ENCODE measurements at places on chromosomes 5 and 9. TPM values are rescaled to one million over a fixed set of nuclear protein-coding genes. Genes with fewer than 3 reads are reported as not detected.

AGXT2 gene
- total RNA-seq = not detected

- no peak for DNase-seq
Measured at GRCh38 chr9:35518225-35518821, 28.4 kb downstream of the RUSC2 start.

DNA sequence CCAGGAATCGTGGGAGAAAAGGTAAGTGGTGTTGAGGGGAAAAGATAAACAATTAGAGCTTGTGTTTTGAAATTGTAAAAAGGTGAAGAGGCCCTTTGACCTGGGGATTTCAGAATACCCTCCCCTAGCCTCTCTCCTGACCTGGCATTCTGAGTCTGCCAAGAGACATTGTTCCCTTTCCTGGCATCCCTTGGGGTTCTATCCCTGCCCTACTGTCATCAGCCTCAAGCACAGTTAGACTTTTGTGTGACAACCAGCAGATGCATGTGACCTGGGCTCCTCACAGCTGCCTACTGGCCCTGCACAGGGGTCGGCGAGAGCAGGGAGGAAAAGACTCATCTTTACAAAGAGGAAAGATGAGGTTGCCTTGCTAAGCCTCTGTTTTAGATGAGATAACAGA lies 72.2 kb upstream of the ORM1 start:
- DNase-seq = no peak

TUBB4B gene
- total RNA-seq = 349 TPM

GRCh38 chr5:87825583-87825982 lies 412.9 kb upstream of the CCNH start:
- DNase-seq = no peak

DNA sequence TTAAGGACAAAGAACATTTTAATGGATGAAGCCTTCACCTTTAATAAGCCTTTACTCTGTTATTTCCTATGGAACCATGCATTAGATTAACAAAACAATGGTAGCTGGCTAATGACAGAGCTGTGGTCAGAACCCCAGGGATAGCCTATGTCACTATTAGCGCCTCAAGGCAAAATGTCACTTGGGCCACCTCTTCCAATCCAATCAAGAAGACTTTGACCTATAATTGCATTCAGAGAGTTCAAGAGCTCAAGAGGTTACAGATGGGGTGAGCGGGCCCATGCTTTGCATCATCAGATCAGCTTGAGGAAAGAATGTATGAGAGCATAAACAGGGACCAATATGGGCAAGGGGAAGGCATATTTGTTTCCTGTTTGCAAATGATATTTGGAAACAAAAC lies 425.1 kb downstream of the ARHGEF28 start:
- DNase-seq = no peak

GRCh38 chr9:131873335-131873734 lies 133.5 kb upstream of the RAPGEF1 start:
- no peak for DNase-seq

DNA sequence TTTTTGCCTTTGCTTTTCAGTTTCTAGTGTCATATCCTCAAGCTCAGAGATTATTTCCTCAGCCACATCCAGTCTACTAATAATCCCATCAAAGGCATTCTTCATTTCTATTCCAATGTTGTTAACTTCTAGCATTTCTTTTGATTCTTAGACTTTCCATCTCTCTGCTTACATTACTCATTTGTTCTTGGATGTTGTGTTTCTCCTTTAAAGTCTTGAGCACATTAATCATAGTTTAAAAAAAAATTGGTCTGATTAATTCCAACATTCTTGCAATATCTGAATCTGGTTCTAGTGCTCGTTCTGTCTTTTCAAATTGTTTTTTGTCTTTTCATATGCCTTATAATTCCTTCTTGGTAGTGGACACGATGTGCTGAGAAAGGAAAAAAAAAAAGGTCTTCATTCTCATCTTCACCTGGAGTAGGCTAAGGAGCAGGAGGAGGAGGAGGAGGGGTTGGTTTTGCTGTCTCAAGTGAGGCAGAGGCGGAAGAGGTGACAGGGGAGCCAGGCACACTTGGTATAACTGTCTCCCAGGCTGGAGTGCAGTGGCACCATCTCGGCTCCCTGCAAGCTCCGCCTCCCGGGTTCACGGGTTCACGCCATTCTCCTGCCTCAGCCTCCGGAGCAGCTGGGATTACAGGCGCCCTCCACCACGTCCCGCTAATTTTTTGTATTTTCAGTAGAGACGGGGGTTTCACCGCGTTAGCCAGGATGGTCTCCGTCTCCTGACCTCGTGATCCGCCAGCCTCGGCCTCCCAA lies 16.3 kb downstream of the PRXL2C start:
- no peak for DNase-seq

DNA sequence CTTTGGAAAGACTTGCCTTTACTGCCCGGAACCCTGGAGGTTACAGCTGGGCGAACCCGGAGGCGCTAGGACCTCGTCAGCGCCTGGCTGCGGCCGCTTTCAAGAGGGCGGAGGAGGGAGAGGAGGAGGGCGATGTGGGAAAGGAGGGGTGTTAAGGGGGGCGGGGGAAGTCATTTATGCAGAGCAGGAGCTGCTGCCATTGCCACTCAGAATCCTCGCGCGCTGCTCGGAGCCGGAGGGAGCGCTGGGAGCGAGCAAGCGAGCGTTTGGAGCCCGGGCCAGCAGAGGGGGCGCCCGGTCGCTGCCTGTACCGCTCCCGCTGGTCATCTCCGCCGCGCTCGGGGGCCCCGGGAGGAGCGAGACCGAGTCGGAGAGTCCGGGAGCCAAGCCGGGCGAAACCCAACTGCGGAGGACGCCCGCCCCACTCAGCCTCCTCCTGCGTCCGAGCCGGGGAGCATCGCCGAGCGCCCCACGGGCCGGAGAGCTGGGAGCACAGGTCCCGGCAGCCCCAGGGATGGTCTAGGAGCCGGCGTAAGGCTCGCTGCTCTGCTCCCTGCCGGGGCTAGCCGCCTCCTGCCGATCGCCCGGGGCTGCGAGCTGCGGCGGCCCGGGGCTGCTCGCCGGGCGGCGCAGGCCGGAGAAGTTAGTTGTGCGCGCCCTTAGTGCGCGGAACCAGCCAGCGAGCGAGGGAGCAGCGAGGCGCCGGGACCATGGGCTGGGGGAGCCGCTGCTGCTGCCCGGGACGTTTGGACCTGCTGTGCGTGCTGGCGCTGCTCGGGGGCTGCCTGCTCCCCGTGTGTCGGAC lies at the start of gene PCSK5:
PCSK5 (plus strand) TSS at position 202 of the 805 bp plus-strand sequence; CDS start at position 711, 509 bp downstream.
- peak; percentile 91 for DNase-seq

SLC1A3 gene
- total RNA-seq = 15.3 TPM

- no peak for DNase-seq
Measured at GRCh38 chr5:126846744-126847455, 70.0 kb downstream of the LMNB1 start.

ECM2 gene
- total RNA-seq = 0.24 TPM

- no peak for DNase-seq
Measured at GRCh38 chr9:98852961-98853360, 45.5 kb downstream of the GALNT12 start.

BARHL1 gene
- total RNA-seq = 0.14 TPM

CARD6 gene
- 1.4 TPM for total RNA-seq

GRCh38 chr5:178125253-178125906 lies 5.4 kb upstream of the RMND5B start:
- no peak for DNase-seq

- no peak for DNase-seq
Measured at GRCh38 chr5:36273809-36274526, 27.7 kb downstream of the RANBP3L start.

GRCh38 chr9:13755551-13755950 lies 476.1 kb upstream of the MPDZ start:
- DNase-seq = no peak

NTRK2 gene
- 8.4 TPM for total RNA-seq

DNA sequence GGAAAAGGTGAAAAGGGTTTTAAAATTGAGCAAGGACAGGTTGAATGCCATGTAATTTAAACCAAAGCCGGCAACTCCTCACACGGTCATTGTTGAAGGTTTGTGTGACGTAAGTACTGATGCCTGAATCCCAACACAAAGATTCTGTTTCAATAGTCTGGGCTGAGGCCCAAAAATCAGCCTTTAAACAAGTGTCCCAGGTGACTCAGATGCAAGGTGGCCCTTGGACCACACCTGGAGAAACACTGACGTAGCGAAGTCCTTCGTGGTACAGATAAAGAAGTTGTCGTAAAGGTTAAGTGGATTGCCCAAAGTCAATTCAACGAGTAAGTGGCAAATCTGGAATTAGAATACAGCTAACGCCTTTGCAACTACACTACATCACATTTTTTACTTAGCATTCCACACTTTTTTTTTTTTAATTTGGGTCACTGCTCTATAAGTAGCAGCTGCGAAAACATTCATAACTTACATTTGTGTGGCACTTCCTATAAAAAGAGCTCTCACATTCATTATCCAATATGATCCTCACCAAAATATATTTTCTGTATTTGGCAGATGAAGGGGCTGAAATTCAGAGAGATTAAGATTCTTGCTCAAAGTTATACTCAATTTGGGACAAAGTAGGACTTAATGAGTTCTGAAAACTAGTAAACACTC lies 111.3 kb downstream of the LPAR1 start:
- DNase-seq = no peak

GRCh38 chr5:54214722-54215121 lies 95.7 kb downstream of the ARL15 start:
- DNase-seq = no peak

FGF18 gene
- total RNA-seq = 1.7 TPM

- DNase-seq = no peak
Measured at GRCh38 chr5:56369361-56369811, 136.3 kb upstream of the ANKRD55 start.

DNA sequence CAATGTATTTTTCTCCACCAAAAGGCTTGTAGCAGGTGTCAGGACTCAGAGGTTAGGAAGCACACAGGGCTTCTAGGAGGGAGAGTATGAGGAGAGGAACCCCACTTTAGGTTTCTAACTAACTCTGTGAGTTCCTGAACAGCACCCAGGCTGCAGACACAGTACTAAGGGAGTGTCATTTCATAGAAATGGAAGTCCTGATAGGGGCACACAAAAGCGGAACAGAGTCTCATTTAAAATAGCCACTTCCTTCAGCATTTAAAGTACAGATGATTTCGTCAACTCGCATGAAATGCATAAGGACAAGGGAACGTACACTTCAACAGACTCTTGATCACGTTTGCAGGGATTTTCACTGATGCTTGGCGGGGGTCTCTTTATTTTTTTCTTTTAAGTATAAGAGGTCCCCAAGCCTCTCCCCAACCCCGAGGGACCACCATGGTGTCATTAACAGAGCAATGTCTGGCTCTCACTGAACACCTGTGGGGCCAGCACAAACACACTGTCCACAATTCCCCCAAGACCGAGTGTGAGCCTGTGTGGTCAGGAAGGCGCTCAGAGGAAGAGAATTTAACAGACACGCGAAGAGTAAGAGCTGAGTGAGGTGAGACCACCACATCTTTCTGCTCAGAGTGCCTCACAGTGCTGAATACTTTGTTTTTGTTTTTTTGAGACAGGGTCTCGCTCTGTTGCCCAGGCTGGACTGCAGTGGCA lies 82.3 kb downstream of the SECISBP2 start:
- no peak for DNase-seq

GRCh38 chr9:122806661-122807060 lies 6.7 kb downstream of the OR1K1 start:
- DNase-seq = no peak

Data from type B pancreatic cell (in vitro differentiated cells).